ENCODE measurements at places on chromosomes 2 and 18.

DNA sequence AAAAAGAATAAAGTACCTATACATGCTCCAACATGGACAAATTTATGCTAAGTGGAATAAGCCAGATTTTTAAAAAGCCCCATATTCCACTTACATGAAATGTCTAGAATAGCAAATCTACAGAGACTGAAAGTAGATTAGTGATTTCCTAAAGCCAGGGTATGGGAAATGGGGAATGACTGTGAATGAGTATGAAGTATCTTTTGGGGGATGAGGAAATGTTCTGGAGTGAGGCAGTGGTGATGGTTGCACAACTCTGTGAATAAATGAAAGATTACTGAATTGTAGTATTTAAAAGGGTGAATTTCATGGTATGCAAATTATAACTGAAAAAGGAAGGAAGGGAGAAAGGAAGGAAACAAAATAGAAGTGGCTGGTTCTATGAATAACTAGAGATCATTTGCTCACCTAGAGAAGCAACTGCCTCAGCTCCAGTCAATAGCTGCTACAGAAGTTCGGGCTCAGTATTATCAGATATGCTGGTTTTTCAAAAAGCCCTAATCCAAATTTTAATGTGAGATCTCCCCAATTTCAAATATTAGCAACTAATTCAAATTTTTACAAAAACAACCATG, 39.3 kb downstream of the MAP3K2 start:
- no peak for ATAC-seq

DNA sequence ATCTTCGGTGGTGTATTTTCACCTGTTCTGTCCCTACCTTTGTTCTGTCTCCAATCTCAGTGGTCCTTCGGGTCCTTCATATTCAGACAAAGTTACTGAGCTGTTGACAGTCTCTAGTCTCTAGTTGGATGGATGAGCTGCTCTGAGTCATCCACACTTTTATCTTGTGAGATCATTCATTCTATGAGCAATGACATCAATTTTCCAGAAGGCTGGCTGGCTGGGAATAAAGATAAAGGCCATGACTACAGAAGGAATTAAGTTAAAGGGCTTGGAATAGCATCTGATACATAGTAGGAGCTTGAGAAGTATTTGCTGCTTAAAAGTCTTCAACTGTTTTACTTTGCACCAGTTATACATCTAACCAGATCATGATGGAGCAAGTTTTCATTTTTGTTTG, 43.1 kb upstream of the SLC39A10 start:
- peak; percentile 45 for ATAC-seq

- ATAC-seq = no peak
Observed at GRCh38 chr2:228705318-228705717, 523.8 kb upstream of the SPHKAP start.

- no peak for ATAC-seq
Observed at GRCh38 chr2:189233527-189233926, 54.0 kb upstream of the COL5A2 start.

DNA sequence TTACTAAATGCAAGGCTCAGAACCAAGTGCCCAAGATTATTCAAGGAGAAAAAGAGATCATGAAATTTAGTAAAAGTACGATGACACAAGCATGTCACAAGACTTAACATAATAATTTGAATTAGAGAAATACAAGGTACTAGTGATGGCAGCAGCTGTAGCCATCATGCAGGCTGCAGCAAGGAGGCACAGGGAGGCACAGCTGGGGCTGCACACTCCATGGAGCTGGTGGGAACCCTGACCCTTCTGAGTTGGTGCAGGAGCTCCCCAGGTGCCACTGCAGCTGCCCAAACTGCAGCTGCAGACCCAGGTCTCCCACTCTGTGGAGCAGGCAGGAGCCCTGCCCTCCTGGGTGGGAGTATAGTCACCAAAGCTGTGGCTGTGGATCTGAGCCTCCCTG, 46.0 kb downstream of the COL3A1 start:
- no peak for ATAC-seq
